T-cell (primary cell): ENCODE measurements at places on chromosomes 7 and 10.

GRCh38 chr10:98340940-98341310 lies 72.9 kb upstream of the LOXL4 start:
- DNase-seq, result no peak

- no peak for DNase-seq
Observed at GRCh38 chr7:114083166-114084001, 164.6 kb upstream of the PPP1R3A start.

GRCh38 chr7:111508387-111508786 lies 53.9 kb downstream of the IMMP2L start:
- DNase-seq, result no peak

DNA sequence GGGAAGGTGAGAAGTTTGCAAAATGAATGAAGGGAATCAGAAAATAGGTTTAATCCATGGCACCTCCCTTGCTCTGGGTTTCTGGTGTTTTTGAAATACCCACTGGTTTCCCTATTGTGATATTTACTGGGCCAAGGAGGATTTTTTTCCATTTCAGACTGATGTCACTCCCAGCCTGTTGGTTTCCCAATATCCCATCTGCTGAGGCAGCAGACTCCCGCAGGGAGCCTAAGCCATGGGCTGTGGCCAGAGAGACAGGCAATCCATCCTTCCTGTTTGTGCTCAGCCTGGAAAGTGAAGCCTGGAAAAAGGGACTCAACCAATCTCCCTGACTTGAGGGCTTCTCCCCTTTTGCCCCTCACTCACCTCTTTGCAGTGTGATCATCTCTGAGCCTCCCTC lies 22.8 kb downstream of the FAM107B start:
- no peak for DNase-seq

- DNase-seq, result no peak
Observed at GRCh38 chr10:25901199-25901598, 32.8 kb upstream of the MYO3A start.

DNA sequence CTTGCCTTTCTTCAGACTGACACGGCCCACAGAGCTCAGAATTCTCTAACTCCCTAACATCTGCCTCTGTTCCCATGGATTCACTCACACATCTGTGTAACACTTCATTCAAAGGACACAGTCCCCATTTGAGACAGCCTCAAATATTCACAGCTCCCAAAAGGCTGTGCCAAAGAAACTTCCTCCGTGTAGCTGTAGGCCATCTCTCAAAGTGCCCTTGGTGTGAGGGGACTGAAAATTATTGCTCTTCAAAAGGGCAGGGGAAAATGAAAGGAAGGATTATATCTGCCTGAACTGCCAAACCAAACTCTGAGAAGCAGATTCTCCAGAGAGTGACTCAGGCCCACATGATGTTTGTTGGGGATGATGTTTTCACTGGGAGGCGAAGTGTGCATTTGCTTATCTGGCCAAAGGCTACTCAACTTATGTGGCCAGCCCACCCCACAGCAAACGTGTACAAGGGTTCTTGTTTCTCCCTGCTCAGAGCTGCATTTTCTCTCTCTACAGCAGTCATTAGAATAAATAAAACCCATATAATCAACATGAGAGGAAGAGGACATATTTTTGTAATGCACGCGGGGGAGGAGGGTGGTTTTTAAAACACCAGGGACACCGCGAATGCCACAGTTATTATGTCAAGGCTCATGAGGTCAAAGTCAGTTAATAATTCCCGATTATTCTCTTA lies 302.4 kb upstream of the NFE2L3 start:
- DNase-seq, result no peak

DNA sequence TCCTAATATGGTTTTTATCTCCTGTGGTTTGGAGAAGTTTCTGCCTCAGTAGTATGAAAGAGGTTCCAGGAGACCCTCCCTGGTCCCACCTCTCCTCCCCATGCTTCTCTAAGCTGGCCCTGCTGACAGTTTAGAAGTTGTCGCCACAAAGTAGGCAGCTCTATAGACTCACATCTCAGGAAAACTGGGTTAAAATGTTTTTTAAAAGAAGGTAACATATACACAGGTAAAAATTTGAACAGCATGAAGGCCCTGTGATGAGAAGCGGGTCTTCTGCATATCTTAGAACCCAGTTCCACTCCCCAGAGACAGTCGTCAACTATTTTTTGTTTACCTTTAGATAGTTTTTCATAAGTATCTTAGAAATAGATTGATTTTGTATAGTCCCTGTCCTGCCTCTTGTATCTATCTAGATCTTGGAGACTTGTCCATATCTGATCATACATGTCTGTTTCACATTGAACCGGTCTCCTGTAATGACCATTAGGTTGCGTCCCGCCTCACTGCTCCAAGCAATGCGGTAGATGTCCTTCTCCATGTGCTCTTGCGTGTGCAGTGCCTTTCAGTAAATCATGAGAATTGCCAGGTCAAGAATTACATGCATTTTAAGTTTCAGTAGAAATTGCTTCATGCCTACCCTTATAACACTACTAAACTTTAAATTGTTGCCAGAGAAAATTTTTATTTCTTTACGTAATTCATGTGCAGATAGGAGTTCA lies 2.2 kb downstream of the DUSP5 start:
- no peak for DNase-seq

DNA sequence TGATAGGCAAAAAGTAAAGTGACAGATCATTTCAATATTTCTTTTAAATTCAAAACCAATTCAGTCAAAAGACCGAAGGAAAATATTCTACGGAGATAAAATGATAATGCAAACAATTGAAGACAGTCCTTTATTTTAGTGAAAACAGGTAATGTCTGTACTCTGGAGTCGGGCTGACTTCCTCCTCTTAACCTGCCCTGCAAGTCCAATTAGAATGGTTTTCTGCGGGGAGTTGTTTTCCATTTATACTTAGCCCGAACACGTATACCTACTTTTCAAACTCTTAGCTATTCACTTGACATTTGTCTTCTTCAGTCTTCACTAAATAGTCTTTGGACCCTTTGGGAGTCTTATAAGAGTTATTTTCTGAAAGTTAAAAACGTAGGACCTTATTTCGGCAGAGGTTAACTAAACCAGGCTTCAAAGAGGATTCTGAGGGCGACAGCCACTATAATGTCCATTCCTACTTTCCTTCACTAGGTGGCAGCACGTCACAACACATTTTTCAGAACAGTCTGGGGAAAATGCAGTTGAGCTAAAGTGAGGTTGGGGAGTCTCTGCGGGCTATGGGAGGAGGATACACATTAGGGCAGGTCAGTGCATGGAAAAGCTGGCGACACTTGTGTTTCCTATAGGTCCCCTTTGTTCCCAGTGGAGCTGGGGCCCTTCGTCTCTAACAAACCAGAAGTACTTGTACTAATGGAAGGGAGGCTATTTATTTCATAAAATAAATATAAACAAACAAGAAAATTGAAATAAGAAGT lies 472.0 kb downstream of the KCNMA1 start:
- DNase-seq, result peak; percentile 0

DNA sequence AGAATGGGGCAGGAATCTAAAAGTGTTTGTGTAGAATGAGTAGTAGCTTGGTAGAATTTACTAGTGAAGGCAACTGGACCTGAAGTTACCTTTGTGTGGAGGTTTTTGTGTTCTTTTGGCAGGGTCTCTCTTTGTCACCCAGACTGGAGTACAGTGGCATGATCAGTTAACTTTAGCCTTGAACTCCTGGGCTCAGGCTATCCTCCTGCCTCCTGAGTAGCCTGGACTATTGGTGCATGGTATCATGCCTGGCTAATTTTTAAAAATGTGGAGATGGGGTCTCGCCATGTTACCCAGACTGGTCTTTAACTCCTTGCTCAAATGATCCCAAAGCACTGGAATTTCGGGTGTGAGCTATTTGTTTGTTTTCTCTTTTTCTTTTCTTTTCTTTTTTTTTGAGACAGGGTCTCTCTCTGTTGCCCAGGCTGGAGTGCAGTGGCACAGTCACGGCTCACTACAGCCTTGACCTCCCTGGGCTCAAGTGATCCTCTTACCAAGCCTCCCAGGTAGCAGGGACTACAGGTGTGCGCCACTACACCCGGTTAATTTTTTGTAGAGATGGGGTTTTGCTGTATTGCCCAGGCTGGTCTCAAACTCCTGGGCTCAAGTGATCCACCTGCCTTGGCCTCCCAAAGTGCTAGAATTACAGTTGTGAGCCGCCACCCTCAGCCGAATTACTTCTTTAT lies 76.7 kb downstream of the MKLN1 start:
- no peak for DNase-seq

GRCh38 chr7:74193054-74193453 lies 16.8 kb upstream of the LAT2 start:
- no peak for DNase-seq

DNA sequence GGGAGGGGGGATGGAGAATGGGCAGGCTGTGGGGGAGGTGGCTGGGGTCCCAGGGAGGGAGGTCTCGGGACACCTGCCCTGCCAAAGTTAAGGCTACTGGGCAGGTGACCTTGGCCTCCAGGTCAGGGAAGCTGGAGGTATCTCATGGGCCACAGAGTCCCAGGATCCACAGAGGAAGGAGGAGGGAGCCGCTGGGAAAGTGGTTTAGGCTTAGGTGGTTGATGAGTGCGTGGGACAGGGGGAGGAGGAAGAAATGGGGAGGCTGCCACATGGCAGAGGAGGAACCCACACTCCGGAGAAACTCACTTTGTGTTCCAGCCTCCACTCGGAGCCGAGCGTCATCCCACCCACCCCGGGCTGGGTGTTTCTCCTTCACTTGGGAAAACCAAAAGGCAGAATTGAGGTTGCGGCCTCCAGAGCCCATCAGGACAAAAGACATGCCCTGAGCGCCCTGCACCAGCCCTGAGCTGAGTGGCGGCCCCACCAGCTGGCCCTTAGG lies 46.1 kb downstream of the ASB13 start:
- DNase-seq, result no peak

- no peak for DNase-seq
Observed at GRCh38 chr10:119444866-119445265, 97.7 kb downstream of the RGS10 start.

GRCh38 chr7:876972-877311 lies 588 bp downstream of the GET4 start:
- no peak for DNase-seq

DNA sequence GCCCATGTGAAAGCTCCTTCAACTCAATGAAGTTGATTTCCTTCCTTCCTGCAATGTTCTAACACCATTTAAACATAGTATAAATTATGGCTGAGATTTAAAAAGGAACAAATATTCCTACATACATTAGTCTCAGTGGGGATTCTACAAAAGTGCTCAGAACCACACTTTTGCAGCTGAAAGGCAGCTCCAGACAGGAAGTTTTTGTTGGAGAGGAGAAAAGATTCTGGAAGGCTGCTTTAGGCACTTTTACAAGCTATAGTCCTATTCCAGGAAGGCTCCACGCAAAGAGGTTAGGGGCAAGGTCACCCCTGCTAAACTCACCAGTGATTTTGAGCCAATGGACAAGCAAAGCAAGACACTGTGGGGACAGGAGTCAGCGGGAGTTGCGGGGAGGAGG lies 179.2 kb upstream of the CDCA7L start:
- DNase-seq, result no peak

GRCh38 chr7:13021566-13022300 lies 334.3 kb downstream of the ARL4A start:
- DNase-seq, result no peak

- no peak for DNase-seq
Observed at GRCh38 chr7:140640060-140640637, 464 bp downstream of the DENND2A start.

GRCh38 chr10:57925045-57925444 lies 342.6 kb downstream of the IPMK start:
- DNase-seq, result no peak

DNA sequence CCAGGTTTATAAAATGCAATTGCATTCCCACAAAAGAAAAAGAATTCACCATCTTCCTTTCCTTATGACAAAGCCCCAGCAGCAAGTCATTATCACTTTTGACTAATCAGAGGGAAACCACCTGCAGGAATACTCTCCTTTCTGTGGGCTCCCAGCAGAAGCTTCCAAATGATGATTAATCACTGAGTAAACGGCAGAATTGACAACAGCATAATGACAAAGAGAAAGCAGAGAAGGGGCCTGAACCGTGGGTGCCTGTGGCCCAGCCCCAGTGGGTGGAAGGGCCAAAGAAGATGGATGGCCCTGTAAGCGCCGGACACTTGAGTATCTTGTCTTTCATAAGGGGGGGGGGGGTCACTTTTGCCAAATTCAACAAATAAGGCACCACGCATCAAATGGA lies 152.4 kb upstream of the NRBF2 start:
- no peak for DNase-seq

DNA sequence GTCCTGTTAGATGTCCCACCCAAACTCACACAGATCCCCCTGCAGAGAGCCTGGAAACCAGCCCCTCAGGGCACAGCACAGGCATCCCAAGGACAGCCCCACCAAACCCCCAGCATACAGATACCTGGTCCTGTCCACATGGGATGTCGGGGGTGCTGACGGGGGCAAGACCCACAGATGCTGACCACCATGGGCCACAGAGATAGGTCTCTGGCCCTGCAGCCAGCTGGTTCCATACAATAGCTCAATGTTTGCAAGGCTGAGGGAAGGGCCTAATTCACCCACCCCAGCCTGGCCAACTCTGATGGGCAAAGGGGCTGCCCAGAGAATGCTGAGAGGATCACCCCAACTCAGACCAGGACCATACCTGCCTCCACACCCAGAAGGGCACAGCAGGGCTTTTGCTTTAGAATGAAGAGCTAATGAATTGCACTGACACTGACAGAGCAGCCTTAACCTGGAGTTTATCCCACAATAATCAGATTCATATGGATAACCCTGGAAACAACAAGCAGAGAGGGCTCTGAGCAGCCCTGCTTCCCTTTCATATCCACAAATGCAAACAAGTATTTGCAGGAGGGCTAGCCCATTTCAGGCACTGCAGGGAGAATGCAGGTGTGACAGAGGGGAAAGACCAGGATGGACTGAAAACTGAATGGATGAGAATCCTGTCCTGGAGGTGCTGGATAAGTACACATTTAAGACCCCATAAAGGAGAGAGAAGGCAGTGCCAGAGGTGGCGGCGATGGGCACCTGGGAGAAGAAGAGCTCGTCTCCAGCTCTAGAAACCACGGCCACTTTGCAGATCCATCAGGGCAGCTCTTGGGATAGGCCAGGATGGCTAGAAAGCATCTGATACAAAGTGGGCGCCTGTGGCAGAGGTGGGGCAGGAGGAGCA lies 126.7 kb downstream of the TNS3 start:
- no peak for DNase-seq

DNA sequence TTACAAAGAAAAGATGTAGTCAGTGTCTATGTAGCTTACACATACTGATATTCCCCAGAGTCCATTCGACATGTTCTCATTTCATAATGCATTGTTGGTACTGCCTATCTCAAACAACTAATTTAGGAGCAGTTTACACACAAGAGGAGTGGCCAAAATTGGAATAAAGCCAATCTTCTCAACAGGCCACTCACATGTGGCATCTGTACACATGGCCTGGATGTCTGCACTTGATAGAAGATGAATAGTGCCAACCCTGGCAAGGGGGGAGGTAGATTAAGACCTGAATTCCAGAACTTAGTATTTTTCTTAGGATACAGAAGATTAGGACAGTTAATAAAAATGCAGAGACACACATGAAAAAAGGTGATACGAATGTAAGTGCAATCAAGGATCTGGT lies 125.3 kb upstream of the STARD3NL start:
- no peak for DNase-seq
